ENCODE measurements at places on chromosomes 6 and 20.

DNA sequence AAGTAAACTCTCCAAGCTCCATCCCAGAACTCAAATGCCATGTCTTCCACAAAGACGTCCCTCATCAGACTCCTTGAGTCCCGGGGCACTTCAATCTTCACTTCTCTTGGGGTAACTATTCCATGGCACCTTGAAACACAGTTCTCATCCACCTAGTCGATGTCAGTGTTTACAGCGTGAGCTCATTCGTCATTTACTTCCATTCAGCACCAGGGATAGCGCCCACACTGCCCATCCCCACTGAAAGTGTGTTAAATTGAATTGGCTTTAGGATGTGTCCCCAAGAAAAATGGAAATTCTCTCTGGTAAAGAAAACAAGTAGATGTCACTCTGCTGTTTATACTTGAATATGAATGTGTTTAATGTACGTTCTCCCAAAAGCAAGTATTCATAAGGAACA lies 31.3 kb downstream of the KCNK15 start:
- no peak for DNase-seq

DNA sequence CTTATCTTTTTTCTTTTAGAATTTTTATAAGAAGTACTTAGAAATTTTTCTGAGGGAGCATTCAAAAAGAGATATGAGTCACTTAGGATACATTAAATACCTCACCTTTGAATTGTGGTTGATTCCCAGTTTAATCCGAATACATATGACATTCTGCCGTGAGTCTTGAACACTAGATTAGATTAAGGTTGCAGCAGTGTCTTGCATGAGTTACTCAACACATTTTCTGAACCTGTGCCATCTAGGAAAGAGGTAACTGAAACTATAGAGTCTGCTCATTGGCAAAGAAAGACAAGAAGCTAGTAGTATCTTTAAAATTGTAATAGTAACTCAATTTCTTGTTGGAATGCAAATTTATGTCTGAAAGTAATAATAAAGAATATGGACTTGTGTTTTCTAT lies 14.9 kb downstream of the PEX3 start:
- DNase-seq, result no peak

DNA sequence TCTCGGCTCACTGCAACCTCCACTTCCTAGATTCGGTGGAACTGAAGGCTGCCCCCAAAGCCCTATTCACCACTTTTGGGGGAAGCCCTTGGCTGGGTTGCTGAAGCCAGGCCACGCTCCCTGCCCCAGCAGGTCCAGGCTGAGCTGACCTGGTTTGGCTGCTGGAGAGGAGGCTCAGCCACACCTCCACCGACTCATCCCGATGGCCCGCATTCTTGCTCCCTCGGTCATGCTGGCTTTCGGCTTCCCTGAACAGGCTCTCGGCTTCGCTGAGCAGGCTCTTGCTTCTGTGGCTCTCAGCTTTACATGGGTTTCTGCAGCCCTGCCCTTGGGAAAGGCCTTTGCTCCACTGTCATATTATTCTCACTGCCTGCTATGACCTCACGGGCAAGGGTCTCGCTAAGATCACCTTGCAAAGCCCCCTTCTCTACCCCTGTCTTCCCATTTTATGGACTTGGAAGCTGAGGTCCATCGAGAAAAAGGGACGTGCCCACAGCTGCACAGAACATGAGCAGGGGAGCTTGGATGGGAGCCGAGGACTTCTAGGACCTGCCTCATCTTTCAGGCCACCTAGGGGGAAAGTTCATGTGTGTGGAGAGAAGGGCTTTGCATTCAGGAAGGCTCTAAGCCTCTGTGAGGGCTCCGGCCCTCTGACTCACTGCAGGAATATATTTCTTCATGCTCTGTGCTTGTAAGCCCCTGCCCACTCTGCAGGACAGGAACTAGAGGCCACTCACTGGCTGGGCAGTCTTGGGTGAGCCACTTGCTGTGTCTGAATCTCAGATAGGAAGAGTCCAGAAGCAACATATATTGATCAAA lies 15.6 kb downstream of the ARHGAP40 start:
- DNase-seq, result no peak

- DNase-seq, result no peak
Observed at GRCh38 chr20:20079102-20079784, 26.9 kb downstream of the CFAP61 start.

- DNase-seq, result no peak
Observed at GRCh38 chr6:139452148-139452876, 77.9 kb upstream of the CITED2 start.

DNA sequence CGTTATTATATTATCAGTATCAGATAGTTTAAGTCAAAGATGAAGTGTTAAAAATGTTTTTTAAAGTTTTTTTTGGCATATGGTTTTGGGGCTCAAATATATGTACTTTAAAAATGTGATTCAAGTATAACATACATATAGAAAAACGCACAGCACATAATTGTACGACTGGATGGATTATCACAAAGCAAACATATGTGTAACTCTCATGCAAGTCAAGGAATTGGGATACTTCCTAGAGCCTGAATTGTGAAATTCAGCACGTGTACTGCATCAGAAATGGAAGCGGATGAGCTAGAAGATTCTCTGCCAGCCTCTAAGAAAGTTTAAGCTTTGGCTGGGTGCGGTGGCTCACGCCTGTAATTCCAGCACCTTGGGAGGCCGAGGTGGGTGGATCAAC lies 340.9 kb downstream of the PRL start:
- no peak for DNase-seq

DNA sequence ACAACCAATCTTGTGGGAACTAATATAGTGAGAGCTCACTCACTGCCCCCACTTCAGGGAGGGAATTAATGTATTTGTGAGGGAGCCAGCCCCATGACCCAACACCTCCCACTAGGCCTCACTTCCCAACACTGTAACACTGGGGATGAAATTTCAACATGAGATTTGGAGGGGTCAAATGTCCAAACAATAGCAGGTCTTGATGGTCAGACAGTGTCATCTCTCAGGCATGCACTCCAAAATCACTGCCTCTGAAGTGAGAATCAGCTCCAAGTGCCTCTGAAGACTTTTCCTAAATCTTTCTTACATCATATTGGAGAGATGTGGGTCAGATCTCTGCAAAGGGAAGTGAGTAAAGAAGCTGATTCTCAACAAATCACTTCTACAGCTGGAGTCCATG lies 13.8 kb upstream of the SAYSD1 start:
- no peak for DNase-seq

DNA sequence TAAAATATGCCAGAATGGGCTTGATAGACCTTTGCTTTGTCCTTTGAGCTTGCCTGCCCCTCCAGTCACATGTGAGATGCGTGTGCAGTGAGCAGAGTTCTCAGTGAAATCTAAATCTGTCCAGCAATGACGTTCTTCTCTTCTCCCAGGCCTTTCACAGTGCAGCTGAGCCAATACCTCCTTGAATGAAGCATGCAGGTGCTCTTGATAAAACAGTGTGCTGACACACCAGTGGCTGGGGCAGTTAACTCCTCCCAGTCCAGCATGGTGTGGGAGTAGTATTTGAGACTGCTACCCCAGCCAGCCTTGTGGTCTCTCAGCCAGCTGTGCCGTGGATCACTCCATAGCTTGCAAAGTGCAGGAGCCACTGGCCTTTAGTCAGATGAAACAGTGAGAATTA lies 240.5 kb downstream of the FARS2 start:
- no peak for DNase-seq

DNA sequence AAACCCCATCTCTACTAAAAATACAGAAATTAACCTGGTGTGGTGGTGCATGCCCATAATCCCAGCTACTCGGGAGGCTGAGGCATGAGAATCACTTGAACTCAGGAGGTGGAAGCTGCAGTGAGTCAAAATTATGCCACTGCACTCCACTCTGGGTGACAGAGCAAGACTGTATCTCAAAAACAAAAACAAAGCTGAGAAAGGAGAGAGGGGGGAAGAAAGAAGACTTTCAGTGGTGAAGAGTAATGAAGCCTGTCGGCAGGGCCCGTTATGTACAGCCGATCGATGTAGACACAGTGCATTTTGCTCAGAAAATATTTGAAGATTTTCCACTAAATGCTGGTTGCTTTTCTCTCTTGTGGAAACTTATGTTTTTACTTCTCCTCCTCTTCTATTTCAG lies 13.8 kb downstream of the VAPB start:
- no peak for DNase-seq

- no peak for DNase-seq
Observed at GRCh38 chr6:118736440-118736839, 85.0 kb upstream of the CEP85L start.

- DNase-seq, result no peak
Observed at GRCh38 chr6:30823534-30823865, 60.8 kb upstream of the DDR1 start.

DNA sequence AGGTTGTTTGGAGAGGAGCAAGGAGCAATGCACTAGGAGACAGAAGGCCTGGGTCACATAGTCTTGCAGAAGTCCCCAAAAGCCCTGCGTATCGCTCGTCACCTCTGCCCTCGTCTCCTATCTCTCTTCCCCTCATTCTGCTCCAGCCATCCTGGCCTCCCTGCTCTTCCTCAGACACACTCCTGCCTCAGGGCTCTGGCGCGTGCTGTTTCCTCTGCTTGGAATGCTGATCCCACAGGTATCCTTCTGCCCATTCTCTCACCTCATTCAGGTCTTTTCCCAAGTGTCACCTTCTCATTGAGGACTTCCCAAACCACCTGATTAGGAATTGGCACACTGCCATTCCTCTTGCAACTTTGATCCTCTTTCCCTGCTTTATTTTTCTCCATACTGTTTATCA lies 9.0 kb upstream of the SLC2A10 start:
- DNase-seq, result no peak

DNA sequence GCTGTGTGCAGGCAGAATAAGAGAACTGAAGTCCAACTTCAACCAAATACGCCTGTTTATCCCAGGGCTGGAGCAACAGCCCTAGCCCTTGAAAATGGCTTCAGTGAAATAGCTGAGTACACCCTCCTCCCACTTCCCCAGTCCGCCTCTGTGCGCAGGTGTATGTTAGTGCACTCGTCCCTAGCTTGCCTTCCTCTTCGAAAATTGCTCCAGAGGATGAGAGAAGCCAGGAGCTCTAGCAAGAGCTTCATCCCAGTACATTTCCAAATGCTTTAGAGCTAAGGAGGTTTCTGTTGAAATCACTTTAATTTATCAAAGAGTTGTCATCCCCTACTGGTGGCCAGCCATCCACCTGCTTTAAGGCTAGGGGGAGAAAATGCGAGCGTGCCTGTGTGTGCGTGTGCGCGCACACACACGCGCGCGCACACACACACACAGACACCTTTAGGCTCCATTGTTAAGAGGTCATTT lies 5.4 kb upstream of the POU3F2 start:
- no peak for DNase-seq

GRCh38 chr20:56995635-56996075 lies 270.8 kb downstream of the BMP7 start:
- DNase-seq, result no peak

GRCh38 chr6:114272582-114272981 lies 70.2 kb downstream of the HS3ST5 start:
- DNase-seq, result no peak

DNA sequence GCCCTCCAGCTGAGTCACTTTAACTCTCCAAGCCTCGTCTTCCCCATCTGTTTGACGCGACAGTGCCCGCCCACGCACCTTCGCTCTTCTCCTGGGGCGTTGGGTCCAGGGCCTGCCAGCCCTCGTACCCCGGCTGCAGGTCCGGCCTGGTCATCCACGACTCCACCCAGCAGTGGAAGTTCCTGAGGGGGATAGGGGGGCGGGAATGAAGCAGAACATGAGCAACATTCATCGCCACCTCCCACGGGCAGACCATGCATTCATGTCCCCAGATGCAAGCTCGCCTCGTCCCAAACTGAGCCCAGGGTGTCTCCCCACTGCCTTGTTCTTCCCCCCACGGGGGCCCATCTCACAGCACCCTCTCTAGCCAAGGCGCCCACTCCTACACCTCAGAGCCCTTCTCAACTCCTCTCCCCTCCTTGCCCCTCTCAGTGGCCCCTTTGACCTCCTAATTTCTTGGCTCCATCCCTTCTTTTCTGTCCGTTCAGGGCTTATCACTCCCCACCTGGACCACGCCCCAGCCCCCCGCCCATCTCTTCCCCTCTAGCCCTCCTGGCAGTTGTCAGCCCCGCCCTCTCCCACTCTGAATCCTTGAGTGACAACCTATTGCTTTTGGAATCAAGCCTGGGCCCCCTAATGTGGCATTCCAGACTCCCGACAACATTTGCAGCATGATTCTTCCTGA lies 23.7 kb downstream of the TGM2 start:
- no peak for DNase-seq

DNA sequence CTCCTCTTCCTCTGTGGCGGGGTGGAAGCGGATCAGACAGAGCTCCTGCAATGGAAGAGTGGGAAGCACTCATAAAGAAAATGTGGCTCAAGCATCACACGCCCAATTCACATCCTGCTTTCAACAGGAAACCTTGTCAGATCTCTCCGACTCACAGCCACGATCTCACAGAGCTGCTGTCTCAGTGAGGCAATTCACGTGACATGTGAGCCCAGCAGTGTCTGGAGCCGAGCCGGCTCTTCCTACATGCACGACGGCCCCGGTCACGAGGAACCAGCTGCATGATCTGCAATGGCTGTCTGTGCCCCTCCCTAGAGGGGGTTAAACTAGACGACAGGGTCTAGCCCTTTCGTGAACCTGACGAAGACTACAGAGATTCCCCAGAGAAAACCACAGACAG lies 29.5 kb upstream of the TCFL5 start:
- no peak for DNase-seq

DNA sequence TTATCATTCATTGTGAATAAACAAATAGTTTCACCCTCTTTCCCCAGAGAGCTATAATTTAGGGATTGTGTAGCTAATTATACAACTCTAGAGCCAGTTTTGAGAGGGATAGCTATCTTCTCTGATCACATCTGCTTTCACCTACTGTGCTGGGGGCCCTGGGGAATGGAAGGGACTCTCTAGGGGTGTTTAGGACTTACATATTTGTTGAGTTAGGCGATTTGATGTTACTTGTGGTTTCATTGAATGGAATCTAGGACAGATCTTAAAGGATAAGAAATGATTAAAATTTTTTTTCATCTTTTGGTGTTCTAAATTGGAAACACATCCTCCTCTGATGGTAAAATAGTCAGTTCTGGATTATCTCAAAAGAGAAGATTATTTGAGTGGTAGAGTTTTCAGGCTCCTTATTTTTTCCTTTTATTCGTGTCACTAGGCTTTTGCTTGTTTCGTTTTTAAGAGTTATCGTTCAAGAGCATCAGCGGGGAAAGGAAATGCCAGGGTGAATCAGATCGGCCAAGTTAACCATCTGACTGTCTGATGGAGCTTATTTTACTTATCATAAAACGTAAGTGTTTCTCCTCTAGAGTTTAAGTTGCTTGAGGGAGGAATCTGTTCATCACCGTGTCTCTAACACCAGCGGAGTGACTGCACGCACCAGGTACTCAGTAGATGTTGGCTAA lies 236.7 kb downstream of the FARS2 start:
- DNase-seq, result no peak

DNA sequence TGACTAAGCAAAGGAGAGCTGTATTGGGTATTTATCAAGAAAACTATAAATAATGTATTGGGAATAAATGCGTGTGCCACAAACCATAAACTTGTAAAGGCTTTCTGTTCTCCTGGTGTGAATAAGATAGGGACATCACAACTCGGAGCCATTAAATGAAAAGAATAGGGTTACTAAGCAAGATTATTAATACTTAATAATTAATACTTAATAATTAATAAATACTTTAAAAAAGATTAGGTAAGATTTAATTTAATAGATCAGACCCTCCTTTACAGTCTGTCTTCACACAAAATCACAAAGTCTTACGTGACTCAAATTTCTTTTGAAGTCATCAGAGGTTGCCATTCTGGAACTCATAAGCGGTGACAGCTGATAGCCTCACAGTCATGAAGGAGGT lies 648.9 kb downstream of the PRKN start:
- DNase-seq, result no peak

Data from stimulated activated CD4-positive, alpha-beta T cell treated with anti-CD3 and anti-CD28 coated beads, Interleukin-12 subunit alpha, Interleukin-12 subunit beta, amount 100 ng/mL, for 24 hours (primary cell).